ENCODE measurements at places on chromosomes 11 and 22. TPM values are rescaled to one million over a fixed set of nuclear protein-coding genes. Genes with fewer than 3 reads are reported as not detected.

PLAAT4 gene
- 2.3 TPM for total RNA-seq

OR51B4 gene
- total RNA-seq = not detected

CASP12 gene
- not detected for total RNA-seq

CACNA1I gene
- total RNA-seq = under 0.01 TPM

OR52I1 gene
- not detected for total RNA-seq

OSBPL5 gene
- 52.8 TPM for total RNA-seq

FAM118A gene
- 47.0 TPM for total RNA-seq

USH1C gene
- not detected for total RNA-seq

MMP11 gene
- total RNA-seq = 2.9 TPM

EMSY gene
- 21.1 TPM for total RNA-seq

KCNK4 gene
- total RNA-seq = not detected

INPP5J gene
- total RNA-seq = under 0.01 TPM

SLN gene
- total RNA-seq = not detected

C1QTNF5 gene
- total RNA-seq = 0.73 TPM

CLP1 gene
- total RNA-seq = 17.6 TPM

FADS3 gene
- 77.2 TPM for total RNA-seq

NEFH gene
- total RNA-seq = 0.37 TPM

H19 gene
- 3.1 TPM for total RNA-seq

RAG1 gene
- total RNA-seq = 0.20 TPM

PGAP2 gene
- total RNA-seq = 14.3 TPM

ATF4 gene
- total RNA-seq = 179 TPM

ABCC8 gene
- not detected for total RNA-seq

MMP8 gene
- total RNA-seq = not detected

FIBIN gene
- 12.5 TPM for total RNA-seq

ACCS gene
- 8.8 TPM for total RNA-seq

LRRC74B gene
- total RNA-seq = not detected

KRTAP5-10 gene
- not detected for total RNA-seq

TBX1 gene
- not detected for total RNA-seq

HSPB2 gene
- 0.20 TPM for total RNA-seq

TMEM9B gene
- total RNA-seq = 22.7 TPM

OTOG gene
- not detected for total RNA-seq

SMTNL1 gene
- total RNA-seq = not detected

PIH1D2 gene
- total RNA-seq = 2.2 TPM

CNTF gene
- total RNA-seq = 2.9 TPM

LINC01488 gene
- total RNA-seq = not detected

LRRC75B gene
- 3.3 TPM for total RNA-seq

TTC38 gene
- 23.3 TPM for total RNA-seq

SCGB1D2 gene
- not detected for total RNA-seq

SCT gene
- not detected for total RNA-seq

OR2AG2 gene
- under 0.01 TPM for total RNA-seq

HEPHL1 gene
- total RNA-seq = not detected

THY1 gene
- total RNA-seq = 8.2 TPM

TRIM5 gene
- 31.9 TPM for total RNA-seq

SLC17A6 gene
- not detected for total RNA-seq

CABP7 gene
- total RNA-seq = not detected

MPZL3 gene
- total RNA-seq = 0.37 TPM

TTC28 gene
- 20.2 TPM for total RNA-seq

AGBL2 gene
- total RNA-seq = 0.37 TPM

LDLRAD3 gene
- total RNA-seq = 11.5 TPM

PDGFD gene
- 0.39 TPM for total RNA-seq

TBX10 gene
- total RNA-seq = not detected

NXPE2 gene
- not detected for total RNA-seq

OR2D2 gene
- 0.78 TPM for total RNA-seq

ZBTB16 gene
- 37.1 TPM for total RNA-seq

All from subcutaneous preadipocyte (primary cell).